ENCODE measurements at places on chromosomes 6 and 20. TPM values are rescaled to one million over a fixed set of nuclear protein-coding genes. Genes with fewer than 3 reads are reported as not detected.

- DNase-seq, result no peak
These were observed 46.4 kb upstream of the CDKAL1 start for GRCh38 chr6:20487669-20488375.

- DNase-seq, result no peak
These were observed 116.2 kb downstream of the GFRAL start for GRCh38 chr6:55443238-55444134.

DNA sequence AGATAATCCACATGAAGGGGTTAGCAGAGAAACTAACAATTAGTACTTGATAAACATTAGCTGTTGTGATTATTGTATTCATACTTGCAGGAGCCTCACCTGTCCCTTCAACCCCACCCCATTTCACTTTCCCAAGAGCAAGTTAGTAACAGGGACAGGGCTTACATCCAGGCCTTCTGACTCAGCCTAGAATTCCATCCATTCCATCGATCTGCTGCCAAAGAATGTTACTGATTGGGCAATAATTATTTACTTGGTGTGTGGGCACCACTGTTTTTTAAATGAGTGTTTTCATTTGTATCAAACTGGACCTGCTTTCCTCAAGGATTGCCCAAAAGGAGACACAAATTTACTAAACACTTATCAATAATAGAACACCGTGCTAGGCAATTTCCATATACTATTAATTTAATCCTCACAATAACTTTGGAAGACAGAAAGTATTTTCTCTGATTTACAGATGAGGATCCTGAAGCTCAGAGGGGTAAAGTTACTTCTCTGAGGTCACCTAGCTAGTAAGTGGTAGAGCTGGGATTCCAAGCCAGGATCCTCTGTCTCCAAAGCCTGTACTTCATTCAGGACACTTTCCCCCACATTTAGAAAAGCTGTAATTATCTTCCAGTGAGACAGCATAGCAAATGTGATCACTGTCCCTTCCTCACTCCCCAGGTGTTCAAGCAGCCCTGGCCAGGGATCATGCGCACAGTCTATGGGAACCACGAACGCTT is 32.8 kb downstream of the GSS start:
- DNase-seq, result no peak

- DNase-seq, result no peak
These were observed 136.0 kb downstream of the HFE start for GRCh38 chr6:26223228-26223627.

Gene AGPAT4
- 90.2 TPM for total RNA-seq
